ENCODE measurements at places on chromosomes 4 and X.

DNA sequence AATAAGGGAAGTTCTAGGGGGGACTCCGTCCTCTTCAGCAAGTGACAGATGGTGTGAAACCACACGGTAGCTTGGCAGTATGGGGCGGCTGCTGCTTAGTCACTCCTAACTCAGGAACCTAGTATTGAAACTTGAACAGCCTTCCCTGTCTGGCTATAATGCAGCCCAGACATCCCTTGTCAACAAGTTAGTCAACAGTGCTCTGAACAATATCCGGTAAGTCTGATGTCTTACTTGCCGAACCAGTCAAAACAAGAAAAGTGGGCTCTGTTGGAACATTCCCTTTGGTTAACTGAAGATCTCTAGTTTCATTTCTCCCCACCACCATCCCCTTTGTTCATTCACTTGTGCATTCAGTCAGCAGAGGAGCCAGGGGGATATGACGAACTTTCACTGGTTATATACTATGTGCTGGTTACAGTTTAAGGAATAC lies 18.7 kb upstream of the CXCL13 start:
- DNase-seq = no peak

GRCh38 chrX:129760155-129760554 lies 19.6 kb upstream of the SASH3 start:
- no peak for DNase-seq

DNA sequence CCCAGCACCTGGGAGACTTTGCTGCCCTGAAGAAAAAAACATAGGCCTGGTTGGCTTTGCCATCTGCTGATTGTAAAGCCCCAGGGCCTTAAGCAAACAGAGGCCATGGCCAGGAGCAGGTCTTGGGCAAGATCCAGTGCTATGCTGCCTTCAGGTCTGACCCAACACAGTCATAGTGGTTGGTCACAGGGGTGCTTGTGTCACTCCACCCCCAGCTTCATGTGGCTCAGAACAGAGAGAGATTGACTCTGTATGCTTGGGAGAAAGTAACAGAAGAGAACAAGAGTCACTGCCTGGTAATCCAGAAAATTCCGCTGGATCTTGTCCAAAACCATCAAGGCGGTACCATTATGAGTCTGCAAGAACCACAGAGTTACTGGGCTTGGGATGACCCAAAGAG lies 24.4 kb upstream of the SMARCA5 start:
- DNase-seq = no peak

GRCh38 chrX:44392767-44393166 lies 49.3 kb upstream of the EFHC2 start:
- no peak for DNase-seq

DNA sequence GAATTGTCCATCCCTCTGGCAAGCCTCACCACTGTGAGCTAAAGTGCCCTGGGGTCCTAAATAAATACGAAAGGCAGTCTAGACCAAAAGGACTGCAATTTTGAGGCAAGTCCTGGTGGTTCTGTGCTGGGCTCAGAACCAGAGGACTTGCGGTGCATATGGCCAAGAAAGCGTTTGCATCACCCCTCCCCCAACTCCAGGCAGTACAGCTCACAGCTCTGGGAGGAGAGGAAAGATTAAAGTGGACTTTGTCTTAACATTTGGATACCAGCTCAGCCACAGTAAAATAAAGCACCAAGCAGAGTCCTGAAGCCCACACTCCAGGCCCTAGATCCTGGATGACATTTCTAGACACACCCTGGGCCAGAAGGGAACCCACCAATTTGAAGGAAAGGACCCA lies 24.9 kb downstream of the RNF128 start:
- DNase-seq = no peak

DNA sequence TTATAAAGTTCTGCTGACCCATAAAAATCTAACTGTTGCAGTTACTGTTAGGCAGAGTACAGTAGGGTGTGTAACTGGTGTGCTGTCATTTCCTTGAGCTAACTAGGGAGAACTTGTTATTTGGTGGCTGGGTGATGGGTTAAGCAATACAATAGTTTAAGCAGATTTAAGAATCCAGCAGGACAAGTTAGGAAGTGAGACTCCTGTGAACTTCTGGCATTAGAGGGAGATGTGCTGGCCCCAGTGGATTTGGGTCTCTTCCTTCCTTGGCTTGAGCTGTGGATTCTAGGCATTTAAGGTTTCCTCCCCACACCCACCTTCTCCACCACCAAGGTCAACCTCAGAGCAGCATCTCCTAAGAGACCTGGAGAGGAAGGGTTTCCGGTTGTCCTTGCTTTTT lies 70.5 kb downstream of the CLCN5 start:
- no peak for DNase-seq

DNA sequence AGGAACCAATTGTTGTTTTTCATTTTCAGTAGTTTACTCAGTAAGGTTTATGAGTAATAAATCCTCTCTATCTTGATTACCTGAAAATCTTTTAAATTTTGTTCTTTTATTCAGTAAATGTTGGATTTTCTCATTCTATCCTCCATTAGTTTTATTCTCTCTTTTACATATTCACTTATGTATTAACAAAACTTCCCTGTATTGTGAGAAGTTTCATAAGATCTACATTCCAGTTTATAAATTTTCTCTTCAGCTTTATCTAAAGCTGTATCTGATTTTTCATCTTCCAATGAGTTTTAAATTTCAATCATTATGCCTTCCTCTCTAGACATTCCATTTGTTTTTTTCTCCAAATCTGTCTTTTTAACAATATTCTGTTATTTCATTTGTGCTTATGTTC lies 310.2 kb downstream of the UNC5C start:
- no peak for DNase-seq

GRCh38 chr4:787561-787981 lies 38.4 kb downstream of the CPLX1 start:
- no peak for DNase-seq

DNA sequence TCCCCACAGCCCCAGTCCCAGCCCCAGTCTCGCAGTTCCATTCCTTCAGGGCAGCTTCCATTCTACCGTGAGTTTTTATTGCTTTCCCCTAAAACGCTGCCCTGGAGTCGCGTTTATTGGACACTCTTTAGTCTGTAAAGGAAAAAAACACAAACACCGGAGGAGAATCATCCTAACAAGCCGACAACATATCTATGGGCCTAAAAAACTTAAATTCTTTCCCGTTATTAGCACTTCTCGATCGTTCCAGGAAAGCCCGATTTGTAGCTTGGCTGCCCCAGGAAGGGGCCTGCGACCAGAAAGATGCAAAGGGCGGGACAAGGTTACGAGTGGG lies 178.5 kb downstream of the CBR4 start:
- DNase-seq = no peak

DNA sequence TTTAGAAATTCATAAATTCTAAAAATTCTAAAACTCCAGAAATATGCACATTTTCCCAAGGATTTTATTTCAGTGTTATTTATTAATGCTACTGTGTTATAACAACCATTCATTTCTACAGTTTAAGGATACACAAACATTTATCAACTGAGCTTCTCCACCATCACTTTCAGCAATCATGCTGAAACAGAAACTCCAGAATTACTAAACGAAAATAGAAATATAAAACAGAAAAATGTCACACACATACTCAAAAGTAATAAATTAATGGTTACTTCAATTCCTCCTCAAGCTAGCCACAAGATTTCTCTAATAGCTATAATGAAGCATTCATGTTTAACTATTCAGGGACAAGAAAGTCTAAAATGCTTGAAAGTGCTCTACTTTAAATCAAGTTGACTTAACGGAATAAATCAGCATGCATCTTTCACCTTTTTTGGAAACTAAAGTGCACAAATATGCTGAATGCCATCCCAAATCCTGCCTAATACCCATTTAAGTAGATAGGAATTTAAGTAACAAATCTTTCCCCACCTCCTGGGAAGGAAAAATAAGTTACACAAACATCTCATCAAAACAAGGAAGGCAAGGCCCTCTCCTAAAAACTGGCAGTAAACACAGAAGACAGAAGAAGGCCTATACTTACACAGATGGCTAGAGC lies 563 bp downstream of the FAM13A start:
- DNase-seq = no peak

- no peak for DNase-seq
Observed at GRCh38 chr4:102824398-102824797, 3.0 kb downstream of the UBE2D3 start.

DNA sequence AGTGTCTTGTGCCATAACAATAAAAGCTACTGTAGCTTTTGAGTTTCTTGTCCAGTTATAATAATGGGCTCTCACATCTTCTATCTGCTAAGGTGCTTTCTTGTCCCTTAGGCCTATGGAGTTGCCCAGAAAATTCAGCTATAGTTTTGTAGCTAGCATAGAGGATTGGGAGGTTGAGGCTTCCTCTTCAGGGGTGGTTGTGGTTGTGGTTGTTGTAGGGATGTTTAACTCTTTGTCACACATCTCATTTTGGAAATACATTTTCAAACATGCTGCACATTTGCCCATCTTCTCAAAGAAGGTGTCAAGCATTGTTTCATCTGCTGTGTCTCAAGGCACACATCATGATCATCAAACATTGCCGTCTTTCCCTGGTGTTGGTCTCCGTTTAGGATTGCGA lies 65.0 kb downstream of the ATXN3L start:
- DNase-seq = no peak

GRCh38 chr4:67236788-67237187 lies 308.5 kb downstream of the CENPC start:
- DNase-seq = no peak

- no peak for DNase-seq
Observed at GRCh38 chrX:39309721-39310152, 508.5 kb downstream of the MID1IP1 start.

GRCh38 chr4:150078041-150078578 lies at the start of gene DCLK2:
Gene DCLK2 (plus strand): TSS chr4:150078445. CDS start chr4:150079028, 583 bp downstream.
- DNase-seq = peak; percentile 41

DNA sequence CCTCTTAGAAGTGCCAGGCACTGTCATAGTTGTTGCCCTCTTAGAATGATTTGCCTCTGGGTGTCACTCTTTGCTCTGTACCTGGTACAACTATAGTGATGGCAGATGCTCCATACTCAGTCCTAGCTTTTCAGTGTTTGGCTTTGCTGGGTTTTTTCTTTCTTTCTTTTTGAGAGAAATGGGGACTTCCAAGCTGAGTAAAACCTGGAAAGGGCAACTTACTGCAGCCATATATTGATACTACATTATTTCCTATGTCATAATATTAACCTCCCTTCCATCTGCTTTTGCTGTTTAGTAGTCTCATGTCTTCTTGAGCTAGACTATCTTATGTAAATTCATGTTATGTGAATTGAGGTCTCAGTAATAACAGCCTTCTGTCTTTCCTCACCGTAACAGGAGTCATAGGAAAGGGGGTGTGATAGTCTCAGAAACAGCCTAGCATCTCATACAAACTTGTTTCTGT lies 49.0 kb downstream of the NIPAL1 start:
- no peak for DNase-seq

GRCh38 chr4:118739022-118739713 lies 54.0 kb downstream of the METTL14 start:
- no peak for DNase-seq

All from brain pericyte (primary cell).